ENCODE measurements at places on chromosomes 11 and 22.

GRCh38 chr11:2671748-2672147, 28.0 kb downstream of the KCNQ1OT1 start:
- no peak overlapping the region for H3K4me3 ChIP-seq
- no peaks in the 10 kb centered on the region for H3K27me3 ChIP-seq
- no peaks in the 10 kb centered on the region for H3K36me3 ChIP-seq
- no peak overlapping the region for H3K27ac ChIP-seq
- DNase-seq: no peak
- no peaks in the 10 kb centered on the region for H3K4me1 ChIP-seq

GRCh38 chr22:19843107-19843856, 11.4 kb downstream of the GNB1L start:
- H3K4me1 ChIP-seq: peaks cover 5% of the 10 kb centered on the region
- H3K4me3 ChIP-seq: no peak overlapping the region
- no peak for DNase-seq
- H3K27me3 ChIP-seq: no peaks in the 10 kb centered on the region

- no peaks in the 10 kb centered on the region for H3K36me3 ChIP-seq
- H3K27me3 ChIP-seq: no peaks in the 10 kb centered on the region
- H3K4me3 ChIP-seq: no peak overlapping the region
These were observed 11.5 kb downstream of the BMAL1 start for GRCh38 chr11:13289081-13289480.

DNA sequence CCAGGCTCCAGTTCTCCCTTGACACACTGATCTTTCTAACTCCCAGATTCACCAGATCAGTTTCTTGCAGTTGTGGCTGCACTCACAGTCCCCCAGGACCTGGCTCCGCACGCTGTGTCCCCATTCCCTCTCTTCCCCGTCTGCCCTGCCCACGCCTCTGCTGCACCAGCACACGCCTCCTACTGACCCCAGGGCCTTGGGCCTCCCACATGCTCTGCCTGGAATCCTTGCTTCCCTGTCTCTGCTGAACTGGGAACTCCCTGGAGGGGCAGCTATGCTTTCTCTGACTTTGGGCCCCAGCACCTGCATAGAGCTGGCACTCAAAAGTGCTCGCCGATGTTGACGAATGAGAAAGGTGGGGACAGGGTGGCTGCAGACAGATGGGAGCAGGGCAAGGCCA, 68.9 kb downstream of the MYO7A start:
- H3K4me3 ChIP-seq: no peak overlapping the region
- no peak for DNase-seq
- no peaks in the 10 kb centered on the region for H3K4me1 ChIP-seq
- H3K27me3 ChIP-seq: no peaks in the 10 kb centered on the region
- no peak overlapping the region for H3K27ac ChIP-seq

- peaks cover 18% of the 10 kb centered on the region for H3K4me1 ChIP-seq
- H3K4me3 ChIP-seq: no peak overlapping the region
- H3K27me3 ChIP-seq: no peaks in the 10 kb centered on the region
- H3K36me3 ChIP-seq: no peaks in the 10 kb centered on the region
These were observed 11.0 kb upstream of the CERK start for GRCh38 chr22:46748908-46749675.

DNA sequence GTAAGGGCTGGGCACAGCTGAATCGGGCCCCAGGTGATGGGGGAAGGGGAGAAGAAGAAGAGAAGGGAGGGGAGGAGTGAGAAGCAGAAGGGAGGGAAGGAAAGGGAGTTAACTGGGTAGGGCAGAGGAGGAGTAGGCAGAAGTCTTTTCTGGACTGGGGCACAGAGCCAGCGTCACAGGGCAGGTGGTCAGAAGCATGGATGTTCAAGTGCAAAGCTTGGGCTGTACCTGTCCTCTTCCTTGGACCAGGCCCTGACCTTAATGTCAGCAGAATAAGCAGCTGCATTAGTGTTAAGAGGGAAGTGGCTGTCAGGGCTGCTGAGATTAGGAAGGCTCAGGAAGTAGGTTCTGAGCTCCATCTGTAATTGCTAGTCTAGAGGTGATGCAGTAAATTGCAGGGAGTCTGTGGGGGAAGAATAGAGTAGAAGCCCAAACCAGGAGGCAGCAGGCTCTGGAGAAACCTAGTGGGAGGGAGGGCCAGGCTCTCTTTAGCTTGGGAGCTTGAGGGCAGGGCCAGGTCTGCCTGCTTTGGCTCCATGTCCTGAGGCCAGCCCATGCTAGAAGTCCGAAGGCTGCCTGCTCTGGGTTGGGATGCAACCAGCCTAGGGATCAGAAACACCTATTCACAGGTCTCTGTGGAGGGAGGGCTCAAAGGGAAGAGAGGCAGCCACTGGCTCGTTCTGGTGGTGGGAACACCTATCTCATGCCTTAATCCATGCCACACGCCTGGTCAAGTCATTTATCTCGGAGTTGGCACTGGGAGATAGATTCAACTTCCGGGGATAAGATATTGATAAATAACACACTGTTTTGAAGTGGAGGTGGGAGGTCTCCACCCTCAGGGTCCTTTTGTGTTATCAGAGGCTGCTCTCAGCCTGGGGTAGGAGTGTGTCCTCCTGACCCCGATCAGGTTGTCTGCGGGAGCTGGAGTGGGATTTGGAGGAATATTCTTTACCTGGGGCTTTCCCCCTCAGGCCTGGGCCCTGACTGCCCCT, 1.7 kb upstream of the UCP3 start:
- H3K27me3 ChIP-seq: no peaks in the 10 kb centered on the region
- H3K36me3 ChIP-seq: peaks cover 49% of the 10 kb centered on the region
- H3K4me3 ChIP-seq: no peak overlapping the region
- no peak overlapping the region for H3K27ac ChIP-seq
- DNase-seq: no peak
- H3K4me1 ChIP-seq: peaks cover 16% of the 10 kb centered on the region

DNA sequence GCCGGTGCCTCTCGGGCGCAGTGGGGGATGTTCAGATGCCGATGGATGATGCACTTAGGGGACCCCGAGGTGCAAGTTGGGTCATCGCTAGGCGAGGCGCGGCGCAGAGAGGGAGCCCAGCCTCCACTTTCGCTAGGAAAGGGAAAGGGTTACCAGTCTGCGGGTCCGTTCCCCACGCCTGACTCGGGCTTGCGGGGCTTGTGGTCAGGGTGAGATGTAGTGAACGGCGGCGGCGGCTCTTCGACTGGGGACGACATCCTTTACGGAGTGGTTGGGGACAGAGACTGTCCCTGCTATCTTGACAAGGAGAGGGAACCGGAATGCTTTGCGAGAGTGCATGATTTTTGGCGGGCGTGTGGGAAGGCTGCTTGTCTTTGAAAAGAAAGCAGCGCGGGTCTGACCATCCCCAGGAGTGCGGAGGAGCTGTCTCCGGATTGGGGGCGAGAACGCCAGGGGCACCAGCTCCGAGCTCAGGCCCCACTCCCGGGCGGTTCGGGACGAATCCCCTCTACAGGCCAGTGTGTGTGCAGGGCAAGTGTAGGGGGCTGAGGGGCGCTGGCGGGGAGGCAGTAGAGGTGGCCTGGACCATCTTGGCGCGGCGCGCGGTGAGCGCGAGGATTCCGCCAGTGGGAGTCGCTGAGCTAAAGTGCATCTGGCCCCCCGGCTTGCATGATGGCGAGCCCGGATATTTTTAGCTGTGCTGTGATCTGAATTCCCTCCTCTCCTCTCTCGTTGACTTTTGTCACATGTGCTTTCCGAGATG, 1.1 kb downstream of the FAT3 start:
- H3K4me1 ChIP-seq: no peaks in the 10 kb centered on the region
- no peak overlapping the region for H3K27ac ChIP-seq
- DNase-seq: no peak
- H3K27me3 ChIP-seq: peaks cover 20% of the 10 kb centered on the region
- H3K36me3 ChIP-seq: no peaks in the 10 kb centered on the region
- H3K4me3 ChIP-seq: no peak overlapping the region

- no peak for DNase-seq
- no peak overlapping the region for H3K27ac ChIP-seq
- H3K27me3 ChIP-seq: no peaks in the 10 kb centered on the region
- H3K36me3 ChIP-seq: no peaks in the 10 kb centered on the region
These were observed 21.5 kb upstream of the SCARF2 start for GRCh38 chr22:20459152-20459542.

DNA sequence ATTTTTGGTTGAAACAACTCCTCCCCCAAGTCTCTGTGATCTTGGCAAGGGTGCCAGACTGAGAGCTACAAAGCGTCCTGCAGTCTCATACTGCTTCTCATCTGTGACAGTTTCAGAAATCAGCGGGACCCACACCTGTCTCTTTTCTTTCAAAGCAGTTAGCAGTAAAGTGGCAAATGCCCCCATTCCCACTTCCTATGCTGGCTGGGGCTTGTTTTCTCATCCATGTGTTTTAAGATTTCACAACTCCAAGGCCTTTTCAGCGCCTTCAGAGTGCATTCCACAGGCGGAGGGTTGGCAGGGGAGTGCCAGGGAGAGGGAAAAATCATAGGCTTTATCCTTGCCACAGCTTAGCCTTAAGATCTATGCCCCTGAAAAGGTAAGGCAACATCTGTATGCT, 493.5 kb downstream of the OPCML start:
- H3K4me1 ChIP-seq: no peaks in the 10 kb centered on the region
- H3K4me3 ChIP-seq: no peak overlapping the region
- H3K27ac ChIP-seq: no peak overlapping the region
- no peaks in the 10 kb centered on the region for H3K36me3 ChIP-seq
- no peak for DNase-seq

- H3K4me1 ChIP-seq: no peaks in the 10 kb centered on the region
- no peaks in the 10 kb centered on the region for H3K27me3 ChIP-seq
- no peak overlapping the region for H3K4me3 ChIP-seq
- DNase-seq: no peak
These were observed 1046.2 kb downstream of the OPCML start for GRCh38 chr11:132486060-132486459.

DNA sequence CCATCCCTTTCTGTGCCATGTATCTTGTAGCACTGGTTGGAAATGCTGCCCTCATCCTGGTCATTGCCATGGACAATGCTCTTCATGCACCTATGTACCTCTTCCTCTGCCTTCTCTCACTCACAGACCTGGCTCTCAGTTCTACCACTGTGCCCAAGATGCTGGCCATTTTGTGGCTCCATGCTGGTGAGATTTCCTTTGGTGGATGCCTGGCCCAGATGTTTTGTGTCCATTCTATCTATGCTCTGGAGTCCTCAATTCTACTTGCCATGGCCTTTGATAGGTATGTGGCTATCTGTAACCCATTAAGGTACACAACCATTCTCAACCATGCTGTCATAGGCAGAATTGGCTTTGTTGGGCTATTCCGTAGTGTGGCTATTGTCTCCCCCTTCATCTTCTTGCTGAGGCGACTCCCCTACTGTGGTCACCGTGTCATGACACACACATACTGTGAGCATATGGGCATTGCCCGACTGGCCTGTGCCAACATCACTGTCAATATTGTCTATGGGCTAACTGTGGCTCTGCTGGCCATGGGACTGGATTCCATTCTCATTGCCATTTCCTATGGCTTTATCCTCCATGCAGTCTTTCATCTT, 414 bp downstream of the OR52D1 start:
- H3K4me1 ChIP-seq: no peaks in the 10 kb centered on the region
- no peaks in the 10 kb centered on the region for H3K27me3 ChIP-seq
- no peaks in the 10 kb centered on the region for H3K36me3 ChIP-seq
- no peak overlapping the region for H3K4me3 ChIP-seq
- no peak overlapping the region for H3K27ac ChIP-seq

DNA sequence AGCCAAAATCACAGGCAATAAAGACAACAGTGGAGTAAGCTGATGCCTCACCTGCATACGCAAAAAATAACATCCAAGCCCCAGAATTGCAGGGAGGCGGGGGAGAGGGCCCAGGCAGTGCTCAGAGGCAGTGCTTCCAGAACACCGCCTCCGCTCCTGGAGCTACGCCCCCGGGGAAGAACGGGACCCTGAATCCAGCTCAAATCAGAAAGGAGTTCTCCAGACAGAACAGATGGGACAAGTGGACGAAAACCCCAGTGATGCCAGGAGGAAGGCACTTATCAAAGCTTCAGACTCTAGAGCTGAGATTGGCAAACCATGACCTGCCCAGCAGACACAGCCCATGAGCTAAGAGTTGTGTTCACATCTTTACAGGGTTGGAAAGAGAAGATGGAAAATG, 683.9 kb downstream of the TBC1D22A start:
- no peak overlapping the region for H3K4me3 ChIP-seq
- no peak for DNase-seq
- H3K36me3 ChIP-seq: no peaks in the 10 kb centered on the region
- H3K27me3 ChIP-seq: no peaks in the 10 kb centered on the region
- no peak overlapping the region for H3K27ac ChIP-seq
- no peaks in the 10 kb centered on the region for H3K4me1 ChIP-seq

GRCh38 chr22:31087744-31088215, 6.7 kb downstream of the SMTN start:
- H3K36me3 ChIP-seq: peaks cover 94% of the 10 kb centered on the region
- no peak overlapping the region for H3K4me3 ChIP-seq
- no peaks in the 10 kb centered on the region for H3K27me3 ChIP-seq

DNA sequence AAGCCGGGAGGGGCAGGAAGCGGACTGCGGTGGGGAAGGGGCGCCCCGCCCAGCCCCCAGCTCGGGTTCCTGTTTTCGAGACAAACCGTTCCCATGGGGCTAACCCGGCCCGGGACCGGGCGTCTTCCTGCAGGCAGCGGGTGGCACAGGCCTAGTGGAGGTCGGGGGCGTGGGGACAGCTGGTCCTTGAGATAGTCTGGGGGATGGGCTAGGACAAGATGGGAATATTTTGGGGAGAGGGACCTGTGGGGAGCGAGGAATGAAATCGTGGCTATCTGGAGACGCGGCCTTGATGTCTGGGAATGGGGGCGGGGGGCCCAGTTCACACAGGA, 1.2 kb upstream of the RASGRP2 start:
- no peaks in the 10 kb centered on the region for H3K4me1 ChIP-seq
- peak; percentile 61 for DNase-seq
- no peaks in the 10 kb centered on the region for H3K36me3 ChIP-seq
- H3K27ac ChIP-seq: peak overlapping the region; percentile 91

GRCh38 chr11:115657586-115657985, 153.4 kb upstream of the CADM1 start:
- no peak for DNase-seq
- no peaks in the 10 kb centered on the region for H3K4me1 ChIP-seq
- H3K4me3 ChIP-seq: no peak overlapping the region
- no peak overlapping the region for H3K27ac ChIP-seq
- H3K36me3 ChIP-seq: no peaks in the 10 kb centered on the region

- H3K4me3 ChIP-seq: no peak overlapping the region
- H3K27me3 ChIP-seq: no peaks in the 10 kb centered on the region
- H3K27ac ChIP-seq: no peak overlapping the region
- no peaks in the 10 kb centered on the region for H3K36me3 ChIP-seq
These were observed 8.6 kb upstream of the IGLL5 start for GRCh38 chr22:22878801-22879674.
